Fibroblast of skin of back (primary cell): ENCODE measurements at places on chromosomes 11 and 22.
A peak's percentile ranks its signal among the peaks of the same experiment; 100 is the strongest.

DNA sequence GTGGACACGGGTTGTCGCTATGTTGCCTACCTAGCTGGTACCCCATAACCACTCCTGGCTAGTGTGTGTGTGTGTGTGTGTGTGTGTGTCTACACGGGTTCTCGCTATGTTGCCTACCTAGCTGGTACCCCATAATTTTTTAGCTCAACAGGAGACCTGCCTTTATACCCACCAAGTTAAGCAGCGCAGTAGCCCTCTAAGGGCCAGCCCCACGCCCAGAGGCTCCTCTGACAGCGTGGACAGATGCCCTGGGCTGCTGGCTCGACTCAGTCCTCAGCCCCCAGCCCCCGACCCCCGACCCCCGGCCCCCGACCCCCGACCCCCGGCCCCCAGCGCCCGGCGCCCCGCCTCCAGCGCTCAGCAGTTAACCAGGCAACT lies 351 bp upstream of the AKIP1 start:
- DNase-seq: no peak

- peak; percentile 16 for DNase-seq
These were observed 27.7 kb upstream of the PPP2R1B start for GRCh38 chr11:111793863-111794262.

GRCh38 chr22:28630177-28630574 lies 49.5 kb downstream of the TTC28 start:
- no peak for DNase-seq

GRCh38 chr11:117299351-117300282 lies 8.5 kb downstream of the BACE1-AS start:
- no peak for DNase-seq

- no peak for DNase-seq
These were observed 979.7 kb upstream of the FAT3 start for GRCh38 chr11:91244912-91245311.

DNA sequence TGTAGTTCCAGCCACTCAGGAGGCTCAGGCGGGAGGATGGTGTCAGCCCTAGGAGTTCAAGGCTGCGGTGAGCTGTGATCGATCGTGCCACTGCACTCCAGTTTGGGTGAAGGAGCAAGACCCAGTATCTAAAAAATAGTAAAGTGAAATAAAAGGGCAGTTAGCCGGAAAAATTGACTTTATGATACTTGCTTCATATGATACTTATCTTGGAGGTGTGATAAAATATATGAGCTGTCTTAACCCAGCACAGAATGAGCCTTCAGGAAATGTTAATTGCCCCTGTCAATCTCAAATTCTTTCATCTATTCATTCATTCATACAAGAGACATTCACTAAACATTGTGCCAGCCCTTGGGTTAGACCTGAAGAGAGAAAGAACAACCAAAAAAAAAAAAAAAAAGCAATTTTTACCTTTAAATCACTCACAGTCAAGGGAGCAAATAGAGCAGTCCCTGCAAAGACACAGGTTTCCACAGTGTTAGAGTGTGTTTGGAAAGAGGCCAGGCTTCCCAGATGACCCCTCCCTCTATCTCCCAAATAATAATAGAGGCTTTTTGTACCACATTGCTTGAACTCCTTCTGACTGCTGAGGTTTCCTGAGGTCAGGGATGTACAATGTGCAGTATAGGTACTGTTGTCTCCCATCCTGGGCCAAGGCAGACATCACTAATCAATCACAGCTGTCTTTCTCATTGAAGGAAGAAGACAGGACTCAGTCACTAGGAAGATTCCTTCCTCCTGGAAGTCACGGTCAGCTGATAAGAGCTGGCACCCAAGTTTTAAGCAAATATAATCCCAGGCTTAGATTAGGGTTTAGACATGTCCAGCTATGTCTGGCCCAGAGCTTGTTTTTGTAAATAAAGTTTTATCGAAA lies 454.6 kb downstream of the MIAT start:
- peak; percentile 43 for DNase-seq

DNA sequence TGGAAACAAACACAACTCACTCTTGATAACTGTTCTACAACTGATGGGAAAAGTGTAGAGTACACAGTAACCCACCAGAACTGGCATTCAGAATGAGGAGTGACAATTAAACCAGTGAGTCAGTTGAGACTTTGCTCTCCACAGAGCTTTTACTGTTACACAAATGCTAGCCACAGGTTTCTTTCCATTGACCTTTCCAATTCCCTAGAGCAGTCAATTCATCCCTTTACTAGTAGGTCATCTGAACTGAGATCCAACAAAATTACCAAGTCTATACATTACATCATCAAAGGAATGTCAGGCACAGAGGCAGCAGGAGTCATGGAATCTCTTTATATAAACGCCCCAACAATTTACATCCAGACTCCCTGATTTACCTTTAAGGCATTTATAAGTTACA lies 65.9 kb downstream of the PHF21A start:
- DNase-seq: peak; percentile 72
